ENCODE measurements at places on chromosomes 2 and 18.

DNA sequence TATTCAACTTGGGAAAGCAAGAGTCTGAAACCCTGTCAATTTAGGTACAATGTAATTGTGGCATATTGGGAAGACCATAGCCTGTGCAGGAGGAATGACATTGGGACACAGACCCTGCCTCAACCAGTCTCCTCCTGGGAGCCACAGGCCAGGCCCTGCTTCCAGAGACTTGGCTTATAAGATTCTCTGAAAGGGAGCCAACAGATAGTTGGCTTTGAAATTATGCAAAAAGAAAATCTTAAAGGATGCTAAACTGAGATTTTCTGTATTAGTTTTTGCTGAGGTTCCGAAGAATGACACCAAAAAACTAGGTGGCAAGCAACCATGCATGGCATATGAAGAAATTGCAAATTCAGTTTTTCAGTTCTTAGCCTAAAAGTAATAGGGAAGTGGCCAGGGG lies 76.4 kb upstream of the CYRIA start:
- no peak for DNase-seq

- no peak for DNase-seq
These were observed 113.8 kb upstream of the KLF7 start for GRCh38 chr2:207279520-207279919.

GRCh38 chr2:219736209-219736608 lies 108.8 kb downstream of the SLC4A3 start:
- DNase-seq: peak; percentile 60

- no peak for DNase-seq
These were observed 41.3 kb downstream of the COL4A3 start for GRCh38 chr2:227205701-227206100.

DNA sequence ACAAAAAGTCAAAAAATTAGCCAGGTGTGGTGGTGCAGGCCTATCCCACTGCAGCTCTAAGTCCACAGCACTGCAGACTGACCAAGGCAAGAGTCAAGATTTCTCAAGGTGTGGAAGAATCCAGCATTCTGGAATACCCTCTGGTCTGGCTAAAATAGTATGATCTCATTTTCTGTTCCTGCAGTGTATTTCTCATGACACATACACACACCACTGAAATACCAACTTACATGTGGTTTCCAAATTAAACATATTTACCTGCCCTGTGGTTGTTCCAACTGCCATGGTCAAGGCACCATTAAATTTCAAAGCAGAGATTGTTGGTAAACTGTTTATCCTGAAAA lies 30.9 kb downstream of the NOL10 start:
- no peak for DNase-seq
